Tongue (tissue), 3 donors: ENCODE measurements at places on chromosomes 16 and 17.

GRCh38 chr16:51163894-51164566 is 13.0 kb upstream of the SALL1 start:
- no peak for DNase-seq

GRCh38 chr16:3138823-3139426 is 4.1 kb downstream of the ZNF213 start:
- no peak for DNase-seq

DNA sequence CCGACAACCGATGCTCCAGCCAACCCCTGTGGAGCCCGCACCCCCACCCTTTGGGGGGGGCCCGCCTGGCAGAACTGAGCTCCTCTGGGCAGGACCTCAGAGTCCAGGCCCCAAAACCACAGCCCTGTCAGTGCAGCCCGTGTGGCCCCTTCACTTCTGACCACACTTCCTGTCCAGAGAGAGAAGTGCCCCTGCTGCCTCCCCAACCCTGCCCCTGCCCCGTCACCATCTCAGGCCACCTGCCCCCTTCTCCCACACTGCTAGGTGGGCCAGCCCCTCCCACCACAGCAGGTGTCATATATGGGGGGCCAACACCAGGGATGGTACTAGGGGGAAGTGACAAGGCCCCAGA is 17.9 kb downstream of the NGFR start:
- DNase-seq, result no peak

GRCh38 chr16:64225036-64225435 is 896.8 kb downstream of the CDH11 start:
- no peak for DNase-seq

DNA sequence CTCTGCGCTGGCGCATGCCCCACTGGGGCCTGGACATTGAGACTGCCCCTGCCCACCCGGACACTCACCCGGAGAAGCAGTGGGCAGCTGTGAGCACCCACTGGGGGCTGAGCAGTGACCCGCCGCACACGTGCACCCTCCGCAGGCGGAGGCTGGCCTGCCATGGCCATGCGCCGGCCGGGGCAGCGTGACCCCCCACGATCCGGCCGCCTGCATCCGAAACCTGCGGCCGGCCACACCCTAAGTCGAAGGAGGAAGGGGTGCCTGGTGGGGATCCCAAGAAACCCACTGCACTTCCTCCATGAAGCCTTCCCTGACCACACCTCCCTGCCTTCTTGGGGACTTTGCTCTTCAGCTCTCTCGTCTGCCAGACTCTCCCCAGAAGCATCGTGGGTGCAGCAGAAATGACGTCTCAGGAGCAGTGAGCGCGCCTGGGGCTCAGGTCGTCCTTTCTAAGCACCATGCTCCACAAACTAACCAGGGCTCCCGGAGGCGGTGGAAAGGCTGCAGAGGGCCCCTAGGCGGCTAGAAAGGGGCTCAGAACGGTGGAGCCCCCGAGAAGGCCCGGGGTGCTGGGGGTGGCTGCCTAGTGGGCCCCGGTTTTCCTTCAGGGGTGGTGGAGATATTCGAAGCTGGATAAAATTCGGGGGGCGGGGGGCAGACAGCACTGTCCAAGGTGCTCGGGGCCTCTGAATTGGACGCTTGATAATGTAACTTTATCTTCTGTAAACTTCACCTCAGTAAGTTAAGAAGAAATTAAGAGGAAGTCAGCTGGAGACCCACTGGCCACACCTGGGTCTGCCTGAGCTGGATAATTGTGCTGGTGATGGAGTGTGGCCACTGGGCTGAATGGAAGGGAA is 1.5 kb downstream of the TPSG1 start:
- no peak for DNase-seq

GRCh38 chr17:42266918-42267766 is 9.0 kb downstream of the STAT5B start:
- DNase-seq, result no peak

- DNase-seq, result no peak
Observed at GRCh38 chr16:8958344-8959167, 5.2 kb downstream of the USP7 start.

DNA sequence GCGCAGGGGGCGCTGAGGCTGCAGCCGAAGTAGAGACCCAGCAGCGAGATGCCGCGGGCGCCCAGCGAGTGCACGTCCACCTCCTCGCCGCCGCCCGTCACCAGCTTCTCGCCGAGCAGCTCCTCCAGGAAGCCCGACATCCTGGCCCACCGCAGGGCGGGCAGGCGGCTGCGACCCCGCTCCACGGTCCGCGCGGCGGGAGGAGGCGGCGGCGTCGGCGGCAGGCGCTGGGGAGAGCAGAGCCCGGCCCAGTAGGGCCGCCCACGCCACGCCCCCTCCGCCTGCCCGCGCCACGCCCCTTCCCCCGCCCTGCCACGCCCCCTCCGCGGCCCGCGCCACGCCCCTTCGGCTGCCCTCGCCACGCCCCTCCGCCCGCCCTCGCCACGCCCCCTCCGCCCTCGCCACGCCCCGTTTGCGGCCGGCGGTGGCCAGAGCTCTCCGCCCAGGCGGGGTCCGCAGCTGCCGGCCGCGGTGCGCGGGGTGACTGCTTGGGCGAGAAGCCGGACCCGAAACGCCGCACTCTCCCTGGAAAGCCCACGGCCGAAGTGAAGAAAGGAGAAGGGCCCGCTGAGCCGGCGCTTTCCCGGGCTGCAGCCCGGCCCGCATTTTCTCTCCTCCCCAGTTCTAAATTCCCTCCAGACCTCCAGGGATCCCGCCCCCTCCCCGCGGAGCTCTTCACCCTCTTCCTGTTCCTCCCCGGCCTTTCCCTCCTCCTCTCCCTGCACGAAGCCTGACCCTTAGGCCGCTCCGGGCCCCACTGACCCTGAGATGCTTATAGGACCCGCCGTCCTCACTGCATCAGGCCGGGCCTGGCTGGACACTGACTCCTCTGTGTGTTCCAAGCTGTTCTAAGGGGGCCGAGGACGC is at the start of gene NXN:
TSS of gene NXN (minus strand) at position 238 of the 867 bp plus-strand sequence.
- DNase-seq, result peak; percentile 93

DNA sequence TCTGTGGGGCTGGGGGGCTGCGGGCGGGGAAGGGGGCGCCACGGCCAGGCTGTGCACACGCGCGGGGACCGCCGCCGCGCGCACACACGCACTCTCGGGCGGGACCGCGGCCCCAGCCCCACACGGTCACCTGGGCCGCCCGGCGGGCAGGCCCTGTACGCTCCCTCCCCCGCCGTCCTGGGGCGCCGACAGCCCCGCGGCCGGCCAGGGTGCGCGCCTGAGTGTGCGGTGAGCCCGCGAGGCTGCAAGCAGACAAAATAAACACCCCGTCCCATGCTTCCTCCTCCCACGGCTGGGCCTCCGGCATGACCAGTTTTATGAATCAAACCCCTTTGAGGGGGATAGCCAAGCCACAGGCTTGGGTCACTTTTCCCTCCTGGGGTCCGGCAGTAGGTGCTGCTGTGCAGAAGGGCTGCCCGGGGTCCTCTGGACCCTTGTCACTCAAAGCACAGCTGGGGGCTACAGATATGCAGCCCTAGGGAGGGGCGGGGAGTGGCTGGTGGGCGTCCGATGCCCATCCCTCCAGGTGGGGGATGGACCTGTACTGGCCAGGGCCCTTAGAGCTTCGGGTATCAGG is 441 bp downstream of the VASN start:
- no peak for DNase-seq

DNA sequence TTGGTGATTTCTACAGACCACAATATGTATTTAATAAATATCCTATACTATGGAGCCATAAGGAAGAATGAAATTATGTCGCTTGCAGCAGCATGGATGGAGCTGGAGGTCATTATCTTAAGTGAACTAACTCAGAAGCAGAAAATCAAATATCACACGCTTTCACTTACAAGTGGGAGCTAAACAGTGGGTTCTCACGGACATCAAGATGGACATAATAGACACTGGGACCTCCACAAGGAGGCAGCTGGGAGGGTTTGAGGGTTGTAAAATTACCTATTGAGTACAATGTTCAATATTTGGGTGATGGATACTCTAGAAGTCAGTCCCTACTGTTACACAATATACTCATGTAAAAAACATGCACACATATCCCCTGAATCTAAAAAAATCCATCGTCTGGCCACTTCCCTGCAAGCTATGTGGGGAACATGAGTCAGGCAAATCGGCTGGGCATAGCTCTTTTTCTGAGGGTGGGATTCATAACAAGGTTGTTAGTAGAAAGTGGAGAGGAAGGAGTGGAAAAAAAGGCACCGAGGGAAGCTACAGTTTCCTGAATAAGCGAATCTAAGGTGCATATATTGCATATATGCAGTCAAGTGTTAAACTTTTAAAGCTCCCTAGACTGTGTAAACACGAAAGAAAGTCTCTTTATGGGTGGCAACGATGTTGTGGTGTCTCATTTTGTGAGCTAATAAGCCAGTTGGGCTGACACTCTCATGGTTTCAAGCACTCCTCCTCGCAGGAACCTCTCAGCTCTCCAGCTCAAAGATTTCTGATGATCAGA is 135.2 kb upstream of the CPHXL start:
- no peak for DNase-seq

- DNase-seq, result no peak
Observed at GRCh38 chr16:89971495-89972243, 23.1 kb downstream of the DEF8 start.

- DNase-seq, result no peak
Observed at GRCh38 chr16:69724981-69725479, 1.3 kb downstream of the NQO1 start.

GRCh38 chr16:57276596-57276995 is 7.9 kb downstream of the PLLP start:
- DNase-seq, result no peak

GRCh38 chr16:50495673-50496072 is 52.5 kb upstream of the NKD1 start:
- no peak for DNase-seq

GRCh38 chr17:79023886-79024771 is at the start of gene C1QTNF1:
TSS of gene C1QTNF1 (plus strand) at chr17:79024169. CDS start at chr17:79043969, 19,800 bp downstream.
- peak; percentile 76 for DNase-seq

- no peak for DNase-seq
Observed at GRCh38 chr16:35910409-35910808, 2451.0 kb downstream of the TP53TG3F start.

DNA sequence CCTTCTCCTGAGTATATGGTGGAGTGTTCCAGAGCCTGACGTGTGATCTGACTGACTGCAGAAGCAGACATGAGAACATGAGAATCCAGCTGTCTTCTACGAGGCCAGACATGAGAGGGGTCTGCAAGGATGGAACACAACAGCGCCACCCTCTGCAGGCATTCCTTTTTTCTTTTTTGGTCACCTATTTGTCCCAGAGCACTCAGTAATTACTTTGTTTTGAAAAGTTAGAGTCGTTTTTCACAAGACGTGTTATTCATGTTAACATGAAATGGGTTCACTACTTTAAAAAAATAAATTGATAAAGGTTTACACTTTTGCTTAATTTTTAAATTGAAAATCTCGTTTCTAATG is 43.8 kb upstream of the ATP2A3 start:
- DNase-seq, result peak; percentile 42

GRCh38 chr16:20976576-20976975 is 76.0 kb downstream of the LYRM1 start:
- DNase-seq, result no peak

- peak; percentile 52 for DNase-seq
Observed at GRCh38 chr16:89506791-89507191, 1.4 kb upstream of the SPG7 start.

- no peak for DNase-seq
Observed at GRCh38 chr16:68866933-68867332, 23.6 kb downstream of the TANGO6 start.

- DNase-seq, result peak; percentile 48
Observed at GRCh38 chr16:88063211-88063773, 112.1 kb downstream of the BANP start.

- no peak for DNase-seq
Observed at GRCh38 chr17:31444026-31444425, 52.6 kb downstream of the RAB11FIP4 start.

DNA sequence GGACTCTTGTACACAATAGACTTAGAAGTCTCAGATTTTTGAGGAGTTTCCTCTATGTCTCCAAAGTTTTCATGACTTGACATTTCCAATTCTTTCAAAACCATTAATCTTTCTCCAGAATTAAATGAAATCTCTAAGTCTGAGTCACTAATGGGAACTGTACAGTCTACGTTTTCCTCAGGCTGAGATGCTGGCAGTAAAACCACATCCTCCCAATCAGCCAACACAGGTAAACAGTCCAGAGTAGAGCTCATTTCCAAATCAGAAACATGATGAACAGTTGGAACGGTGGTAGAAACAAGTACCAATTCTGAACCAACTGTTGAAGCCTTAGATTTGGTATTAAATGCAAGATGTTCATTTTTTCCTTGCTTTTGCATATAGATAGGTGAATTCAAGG is 7.9 kb downstream of the ERI2 start:
- no peak for DNase-seq

GRCh38 chr16:72783716-72784318 is 264.1 kb downstream of the ZFHX3 start:
- no peak for DNase-seq

- peak; percentile 89 for DNase-seq
Observed at GRCh38 chr16:84868829-84869472, 49.2 kb downstream of the CRISPLD2 start.

GRCh38 chr17:29043539-29044145 is 701 bp downstream of the PIPOX start:
- no peak for DNase-seq

DNA sequence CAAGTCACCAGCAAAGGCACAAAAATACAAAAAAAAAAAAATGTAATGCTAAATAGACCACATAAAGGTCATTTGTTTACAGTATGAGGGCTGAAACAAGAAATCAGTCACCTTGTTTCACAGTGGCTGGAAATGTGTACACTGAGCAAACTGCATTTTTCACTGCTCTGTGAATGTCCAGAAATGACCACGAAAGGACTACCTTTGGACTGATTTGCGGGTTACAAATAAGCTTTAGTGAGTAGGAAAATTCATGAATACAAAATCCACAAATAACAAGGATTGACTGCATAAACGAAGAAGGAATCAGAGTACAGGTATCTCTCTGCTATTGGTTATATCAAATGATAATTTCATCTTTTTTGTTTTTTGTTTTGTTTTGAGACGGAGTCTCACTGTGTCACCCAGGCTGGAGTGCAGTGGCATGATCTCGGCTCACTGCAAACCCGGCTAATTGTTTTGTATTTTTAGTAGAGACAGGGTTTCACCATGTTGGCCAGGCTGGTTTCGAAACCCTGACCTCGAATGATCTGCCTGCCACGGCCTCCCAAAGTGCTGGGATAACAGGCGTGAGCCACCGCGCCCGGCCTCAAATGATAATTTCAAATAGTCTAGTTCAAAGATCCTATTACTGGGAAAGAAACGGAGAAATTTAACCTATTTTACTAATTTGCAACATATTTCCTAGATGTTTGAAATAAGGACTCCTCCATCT is 30.5 kb downstream of the CYTH1 start:
- no peak for DNase-seq

DNA sequence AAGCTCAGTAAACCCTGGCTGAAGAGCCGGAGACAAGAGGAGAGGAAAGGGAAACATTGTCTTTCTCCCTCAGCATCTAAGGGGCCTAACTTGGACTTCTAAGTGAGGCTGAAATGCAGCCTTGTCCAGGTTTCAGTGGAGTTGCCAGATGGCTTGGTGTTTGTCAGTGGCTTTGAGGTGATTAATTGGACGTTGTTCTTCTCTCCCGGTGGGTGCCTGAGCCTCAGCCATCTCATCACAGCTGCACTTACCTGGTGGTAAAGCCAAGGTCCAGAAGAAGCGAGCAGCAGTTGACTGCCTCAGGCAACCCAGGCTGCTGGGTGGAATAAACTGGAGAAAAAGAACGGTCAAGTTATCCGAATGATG is 202.2 kb upstream of the NLRP1 start:
- DNase-seq, result no peak

GRCh38 chr17:32143527-32143870 is 1.2 kb downstream of the RHOT1 start:
- DNase-seq, result no peak

- DNase-seq, result no peak
Observed at GRCh38 chr17:69908626-69909368, 166.2 kb upstream of the KCNJ16 start.
